DMS153 (cell line): ENCODE measurements at places on chromosomes 3 and 15.

GRCh38 chr3:119296727-119297122 is 2.5 kb downstream of the ARHGAP31 start:
- no peak for DNase-seq

- DNase-seq, result no peak
These were observed 4.7 kb downstream of the TMCC1 start for GRCh38 chr3:129888771-129889170.

DNA sequence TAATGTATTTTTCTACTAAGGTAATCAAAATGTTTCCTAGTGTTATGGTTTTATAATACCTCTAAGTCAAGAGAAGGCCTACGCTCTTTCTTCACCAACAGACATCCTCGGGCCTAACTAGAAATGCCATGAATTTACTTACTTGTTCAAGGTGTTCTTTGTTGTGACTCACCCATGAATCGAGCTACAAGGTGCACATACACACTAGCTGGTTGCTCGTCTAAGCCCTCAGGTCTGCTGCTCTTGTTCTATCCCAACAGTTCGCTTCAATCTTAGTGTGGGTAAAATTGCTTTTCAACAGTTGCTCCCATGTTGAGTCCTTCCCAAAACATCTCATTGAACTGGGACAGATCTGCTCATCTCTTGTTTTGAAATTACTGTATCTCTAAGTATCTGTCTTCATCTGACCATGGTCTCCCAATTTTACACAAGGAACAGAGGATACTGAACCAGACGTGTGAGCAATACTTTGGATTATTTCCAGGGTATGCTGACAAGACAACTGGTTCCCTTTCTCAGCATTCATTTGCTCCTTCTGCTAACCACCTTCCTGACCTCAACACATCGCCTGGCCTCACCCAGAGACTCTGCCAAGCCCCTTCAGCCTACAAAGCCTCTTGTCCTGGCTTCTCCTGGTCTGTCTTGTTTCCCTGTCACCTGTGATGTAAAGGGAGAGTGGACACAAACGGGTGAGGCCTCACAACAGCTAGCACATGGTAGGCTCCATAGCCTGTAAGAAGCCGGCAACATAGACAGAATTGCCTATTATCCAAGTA is 84.2 kb downstream of the NEDD4 start:
- DNase-seq, result no peak

- DNase-seq, result no peak
These were observed 505.2 kb downstream of the SHQ1 start for GRCh38 chr3:72343078-72343477.

- no peak for DNase-seq
These were observed at the start of gene PLCB2 for GRCh38 chr15:40307421-40308211. Gene PLCB2, minus strand, starts transcription at chr15:40307935. Its CDS starts 263 bp downstream, at chr15:40307672.

- no peak for DNase-seq
These were observed 44.8 kb upstream of the GNB5 start for GRCh38 chr15:52236013-52236412.

GRCh38 chr15:101625184-101625583 is 27.0 kb downstream of the TM2D3 start:
- no peak for DNase-seq

GRCh38 chr15:90184119-90184785 is 16.9 kb upstream of the SEMA4B start:
- DNase-seq, result peak; percentile 18

DNA sequence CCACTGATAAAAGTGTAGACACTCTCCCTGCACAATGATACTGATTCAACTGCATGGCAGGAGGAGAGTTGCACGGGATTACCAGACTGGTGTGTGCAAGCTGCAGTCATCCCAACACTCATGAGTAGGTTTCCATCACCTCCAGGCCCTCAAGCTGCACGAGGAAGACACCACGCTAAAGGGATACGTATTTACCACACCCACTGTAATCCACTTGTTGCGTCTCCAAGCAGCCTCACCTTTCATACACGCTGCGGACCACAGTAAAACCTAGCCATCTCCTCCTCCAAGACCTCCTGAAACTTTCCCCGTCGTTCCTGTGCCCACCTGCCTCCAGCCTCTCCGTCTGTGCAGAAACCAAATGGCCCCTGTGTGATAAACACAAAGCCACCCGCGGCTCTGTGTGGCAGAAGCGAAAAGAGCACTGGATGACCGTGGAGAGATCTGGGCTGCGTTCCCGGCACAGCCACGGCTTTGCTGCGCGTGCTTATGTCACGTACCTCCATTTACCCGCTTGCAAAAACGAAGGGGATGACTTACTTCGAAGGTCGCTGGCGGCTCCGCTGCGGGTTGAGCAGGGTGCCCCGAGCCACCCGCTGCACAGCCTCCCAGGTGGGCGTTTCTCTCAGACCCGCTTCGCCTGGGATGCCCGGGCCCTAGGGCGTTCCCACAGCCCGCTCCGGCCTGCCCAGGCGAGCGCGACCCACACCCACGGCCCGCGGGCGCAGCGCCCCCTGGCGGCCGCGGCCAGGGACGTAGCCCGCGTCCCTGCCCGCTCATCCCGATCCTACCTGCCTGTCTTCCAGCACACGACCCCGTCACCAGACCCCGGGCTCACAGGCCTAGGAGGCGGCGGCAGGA is 643 bp downstream of the ABCC5 start:
- DNase-seq, result no peak

DNA sequence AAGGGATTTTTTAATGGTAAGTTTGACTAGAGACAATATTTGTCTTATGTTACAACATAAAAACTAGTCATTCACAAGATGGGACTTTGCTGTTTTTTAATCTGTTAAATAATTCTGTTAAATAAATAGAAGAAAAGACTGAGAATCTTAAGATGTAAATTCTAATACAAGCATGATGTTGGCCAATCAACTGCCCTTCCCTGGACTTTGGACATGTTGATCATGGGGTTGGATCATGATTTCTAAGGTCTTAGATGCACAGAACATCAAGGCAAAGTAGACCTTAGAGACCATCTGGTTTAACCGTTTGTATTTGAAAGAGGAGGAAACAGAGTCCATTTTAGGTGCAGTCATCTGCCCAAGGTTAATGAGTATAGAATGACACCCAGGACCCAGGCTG is 10.9 kb downstream of the MASP1 start:
- DNase-seq, result no peak

GRCh38 chr15:76208786-76209424 is 102.4 kb downstream of the ETFA start:
- DNase-seq, result no peak

GRCh38 chr15:88631464-88632028 is 7.3 kb upstream of the ISG20 start:
- no peak for DNase-seq
